ENCODE measurements at places on chromosomes 2 and 18.

DNA sequence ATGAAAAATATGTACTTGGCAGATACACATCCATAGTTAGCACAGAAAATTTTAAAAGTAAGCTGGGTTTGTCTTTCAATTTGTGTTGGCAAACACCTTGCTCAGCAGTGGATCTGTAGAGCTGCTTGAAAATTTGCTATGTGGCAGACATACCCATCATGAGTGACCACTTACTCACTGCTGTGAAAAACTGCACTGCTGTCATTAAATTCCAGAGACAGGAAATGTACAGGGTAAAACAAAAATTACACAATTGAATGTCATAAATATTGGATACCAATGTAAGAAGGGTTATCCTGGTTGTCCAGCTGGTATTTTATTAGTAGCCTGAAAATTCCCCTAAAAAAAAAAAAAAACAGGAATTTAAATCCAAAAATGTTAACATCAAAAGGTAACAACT lies 24.5 kb downstream of the NIF3L1 start:
- DNase-seq: no peak

DNA sequence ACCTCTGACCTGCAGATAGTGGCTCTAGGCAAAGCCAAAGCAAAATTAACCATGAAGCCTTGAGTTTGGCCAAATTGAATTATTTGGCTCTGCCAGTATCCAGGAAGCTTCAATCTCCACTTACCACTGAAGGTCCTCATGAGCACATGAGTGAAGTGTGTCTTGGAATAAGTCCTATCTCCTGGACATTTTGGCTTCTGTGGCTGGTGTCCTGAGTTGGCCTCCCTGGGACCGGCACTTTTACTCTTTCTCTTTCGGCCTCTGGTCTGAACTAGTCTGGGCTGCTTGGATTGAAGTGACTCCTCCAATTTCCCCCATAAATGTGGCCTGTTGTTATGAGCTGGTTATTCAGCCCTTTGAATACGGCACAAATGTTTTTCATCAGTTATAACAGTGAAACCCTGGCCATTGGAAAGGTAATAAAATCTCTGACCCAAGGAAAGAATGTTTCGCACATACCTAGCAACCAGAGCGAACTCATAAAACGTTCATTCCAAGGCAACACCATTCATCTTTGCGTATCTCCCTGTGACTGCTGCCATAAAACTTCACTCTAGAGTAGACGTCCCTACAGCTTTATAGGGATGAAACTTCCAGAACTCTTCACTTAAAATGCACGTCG lies 216.4 kb downstream of the LPIN1 start:
- DNase-seq: no peak

GRCh38 chr2:185222311-185222710 lies 516.3 kb upstream of the FSIP2 start:
- no peak for DNase-seq

DNA sequence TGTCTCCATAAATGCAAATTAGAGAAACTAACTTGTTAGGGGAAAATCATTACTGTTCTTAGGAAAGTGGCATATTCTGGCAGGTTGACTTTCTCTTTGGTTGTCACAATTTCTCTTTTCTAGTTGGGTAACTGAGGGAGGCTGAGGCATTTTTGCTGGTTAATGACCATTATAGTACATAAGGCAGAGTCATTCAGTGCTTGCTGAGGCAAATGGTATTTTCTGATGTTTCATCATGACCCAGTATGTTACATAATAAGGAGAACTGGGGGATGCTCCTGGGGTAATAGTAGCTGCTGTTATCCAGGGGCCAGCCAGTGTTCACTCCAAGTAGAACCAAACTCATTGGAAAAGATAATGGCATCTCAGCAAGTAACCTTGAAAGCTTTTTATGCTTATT lies 62.3 kb downstream of the ITGA6 start:
- DNase-seq: no peak

DNA sequence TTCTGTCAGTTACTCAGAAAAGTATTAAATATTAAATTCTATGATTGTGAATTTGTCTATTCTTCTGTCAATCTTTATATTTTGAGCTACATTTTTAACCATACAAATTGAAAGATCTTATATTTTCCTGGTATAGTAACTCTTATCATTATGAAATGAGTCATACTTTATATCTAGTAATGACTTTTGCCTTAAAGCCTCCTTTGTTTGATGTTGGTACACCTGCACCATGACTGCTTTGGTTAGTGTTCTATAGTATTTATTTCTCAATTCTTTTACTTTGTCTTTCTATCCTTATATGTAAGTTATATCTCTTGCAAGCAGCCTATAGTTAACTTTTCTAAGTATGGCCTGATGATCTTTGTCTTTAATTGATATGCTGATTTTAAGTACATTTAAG lies 13.0 kb downstream of the ZNF236 start:
- DNase-seq: no peak
